CD4-positive, CD25-positive, alpha-beta regulatory T cell (primary cell): ENCODE measurements at places on chromosomes 7 and 10.

DNA sequence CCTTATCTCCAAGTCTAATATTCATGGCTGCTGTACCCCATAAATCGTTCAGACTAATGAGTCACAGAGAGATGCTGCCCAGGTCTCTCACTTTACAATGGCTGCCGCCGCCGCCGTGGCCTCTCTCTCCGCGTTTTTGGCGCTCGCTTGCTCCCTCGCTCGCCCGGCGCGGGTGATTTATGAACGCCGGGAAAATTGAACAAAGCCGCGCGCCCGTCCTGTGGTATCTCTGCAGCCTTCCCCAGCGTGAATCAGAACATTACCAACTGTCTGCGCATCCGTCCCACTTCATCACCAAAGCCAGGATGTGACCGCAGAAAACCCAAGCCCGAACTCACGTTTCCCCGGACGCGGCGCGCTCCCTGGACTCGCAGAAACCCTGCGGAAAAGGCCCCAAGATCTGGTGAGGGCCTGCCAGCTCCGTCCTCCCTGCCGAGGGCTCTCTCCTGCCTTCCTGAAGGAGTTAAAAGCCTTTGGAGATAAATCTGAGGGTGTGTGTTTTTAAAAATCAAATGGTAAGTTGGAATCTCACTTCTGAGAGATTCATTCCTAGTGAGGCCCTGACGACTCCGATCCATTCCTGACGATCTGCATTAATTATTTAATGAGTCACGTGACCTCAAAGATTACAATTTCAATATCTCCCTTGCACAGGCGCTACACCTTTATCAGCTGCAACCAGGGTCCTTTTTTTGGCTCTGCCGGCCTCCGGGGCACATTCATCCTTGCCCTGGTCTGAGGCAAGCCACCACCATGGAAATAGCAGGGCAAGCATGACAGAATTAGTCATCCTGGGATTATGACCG lies 6.3 kb downstream of the HOXA4 start:
- no peak for DNase-seq

- no peak for DNase-seq
Observed at GRCh38 chr7:31371621-31372020, 31.1 kb upstream of the NEUROD6 start.

DNA sequence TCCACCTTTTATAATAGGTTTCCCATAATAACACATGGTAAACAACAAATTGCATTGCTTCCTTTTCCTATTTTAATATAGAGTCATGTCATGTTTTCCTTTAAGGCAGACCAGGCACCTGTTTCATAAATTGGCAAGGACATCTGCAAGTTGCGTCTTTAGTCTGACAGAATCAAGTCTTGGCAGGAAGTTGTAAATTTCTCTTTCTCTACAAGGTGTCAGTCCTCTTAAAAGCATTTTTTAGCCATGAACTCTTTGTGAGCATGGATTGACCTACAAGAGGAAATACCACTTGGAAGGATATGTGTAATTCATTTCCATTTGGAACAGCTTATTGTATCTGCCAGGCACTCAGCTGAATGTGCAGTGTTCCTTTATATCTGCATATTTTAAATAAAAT lies 176.8 kb downstream of the PRKG1 start:
- no peak for DNase-seq

- no peak for DNase-seq
Observed at GRCh38 chr7:88316456-88316855, 9.8 kb upstream of the STEAP4 start.
